ENCODE measurements at places on chromosomes 3 and 15.

DNA sequence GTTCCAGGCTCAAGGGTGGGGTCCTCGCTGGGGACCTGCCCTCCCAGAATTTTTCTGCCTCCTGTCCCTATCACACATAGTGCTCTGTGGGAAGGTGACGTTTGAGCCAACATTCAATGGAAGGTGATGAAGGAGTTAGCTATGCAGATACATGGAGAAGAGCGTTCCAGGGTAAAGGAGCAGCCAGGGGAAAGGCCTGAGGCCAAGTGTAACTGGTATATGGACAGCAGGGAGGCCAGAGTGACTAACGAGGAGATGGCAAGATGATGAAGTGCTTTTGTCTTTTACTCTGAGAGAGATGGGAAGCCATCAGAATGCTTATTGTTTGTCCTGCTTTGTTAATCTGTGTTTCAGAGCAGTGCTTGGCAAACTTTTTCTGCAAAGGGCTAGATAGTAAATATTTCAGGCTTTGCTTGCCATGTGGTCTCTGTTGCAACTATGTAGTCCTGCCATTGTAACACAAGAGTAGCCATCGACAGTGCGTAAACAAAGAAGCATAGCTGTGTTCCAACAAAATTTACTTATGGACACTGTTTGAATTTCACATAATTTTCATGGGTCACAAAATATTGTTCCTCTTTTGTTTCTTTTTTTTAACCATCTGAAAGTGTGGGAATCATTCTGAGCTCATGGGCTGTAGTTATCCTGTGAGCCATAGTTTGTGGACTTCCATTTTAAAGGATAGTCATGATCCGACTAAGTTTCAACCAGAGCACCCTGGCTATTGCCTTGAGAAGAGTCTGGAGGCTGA, 25.8 kb upstream of the PIAS1 start:
- DNase-seq = no peak

GRCh38 chr3:30232142-30232541, 374.3 kb upstream of the TGFBR2 start:
- no peak for DNase-seq

GRCh38 chr3:165751637-165752036, 85.6 kb downstream of the BCHE start:
- no peak for DNase-seq

DNA sequence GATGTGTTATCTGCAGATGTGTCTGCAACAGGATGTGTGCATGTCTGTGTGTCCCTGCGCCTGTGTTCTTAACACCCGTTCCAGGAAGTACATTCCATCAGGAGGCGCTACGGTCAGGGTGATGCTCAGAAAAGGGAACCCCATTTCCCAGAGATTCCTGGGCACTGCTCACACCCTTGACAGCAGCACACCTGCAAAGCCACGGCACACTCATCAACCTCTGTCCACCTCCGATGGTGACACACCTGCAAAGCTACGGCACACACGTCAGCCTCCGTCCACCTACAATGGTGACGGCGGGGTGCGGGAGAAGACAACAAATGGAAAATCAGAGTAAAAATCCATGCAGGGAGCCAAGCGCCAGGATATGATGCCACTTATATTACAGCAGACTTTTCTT, 55.4 kb downstream of the NIPA2 start:
- no peak for DNase-seq
